ENCODE measurements at places on chromosomes 6 and 20.

DNA sequence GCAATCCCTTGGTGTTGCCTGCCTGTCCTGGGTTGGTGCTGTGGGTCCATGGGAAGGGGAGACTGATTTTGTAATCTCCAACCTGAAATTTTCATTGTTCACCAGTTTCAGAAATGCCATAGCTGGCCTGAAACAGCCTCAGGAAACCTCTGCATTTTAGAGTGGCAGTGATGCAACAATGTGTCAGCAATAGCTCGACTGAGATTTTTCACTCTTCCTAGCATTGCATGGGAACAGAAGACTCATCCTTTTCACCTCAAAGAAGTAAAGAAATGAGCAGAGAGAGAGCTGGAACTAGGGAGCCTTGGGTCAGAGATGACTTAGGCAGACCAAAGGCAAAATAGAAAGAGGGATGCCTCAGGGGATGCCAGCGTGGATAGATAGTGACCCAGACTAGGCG, 23.7 kb upstream of the TMEM14A start:
- DNase-seq: no peak

GRCh38 chr6:31354158-31354863, 2.7 kb downstream of the HLA-B start:
- DNase-seq: no peak

GRCh38 chr6:168197636-168198301, 118.8 kb upstream of the FRMD1 start:
- DNase-seq: no peak

DNA sequence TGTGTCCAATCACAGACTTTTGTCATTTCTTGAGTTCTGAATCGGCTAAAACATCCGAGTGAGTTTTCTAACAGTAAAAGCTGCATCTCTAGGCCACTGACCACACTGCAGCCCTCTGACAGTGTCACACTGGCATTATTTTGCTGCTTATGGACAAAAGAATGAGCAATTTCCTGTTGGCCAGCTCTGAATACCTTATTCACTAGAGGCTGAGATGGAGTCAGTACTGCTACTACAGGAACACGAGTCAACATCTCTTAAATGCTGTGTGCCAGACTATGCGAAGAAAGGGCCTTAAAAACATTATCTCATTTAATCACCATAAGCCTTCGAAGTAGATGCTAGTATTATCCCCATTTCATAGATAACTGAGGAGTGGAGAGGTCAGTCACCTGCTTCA, 42.5 kb upstream of the IPCEF1 start:
- no peak for DNase-seq

DNA sequence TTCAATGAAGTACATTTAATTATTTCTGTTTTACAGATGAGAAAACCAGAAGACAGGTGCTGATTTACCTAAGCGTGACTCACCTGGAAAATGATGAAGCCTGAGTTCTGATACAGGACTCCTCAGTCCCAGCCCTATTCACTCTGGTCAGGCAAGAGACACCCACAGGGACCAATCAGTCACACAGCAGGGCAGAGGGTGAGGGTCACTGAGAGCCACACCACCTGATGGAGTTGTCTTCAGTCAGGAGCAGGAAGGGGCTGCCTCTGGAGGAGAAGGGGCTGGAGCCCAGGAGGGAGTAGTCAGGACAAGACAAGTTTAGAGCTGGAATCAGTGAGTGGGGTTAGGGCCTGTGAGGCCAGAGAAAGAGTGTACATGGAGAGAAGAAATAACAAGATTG, 251.2 kb upstream of the MOCS1 start:
- no peak for DNase-seq

GRCh38 chr6:11727346-11727997, 51.1 kb downstream of the ADTRP start:
- DNase-seq: no peak

- peak; percentile 44 for DNase-seq
These were observed 15.0 kb downstream of the OR2B3 start for GRCh38 chr6:29071831-29072723.

DNA sequence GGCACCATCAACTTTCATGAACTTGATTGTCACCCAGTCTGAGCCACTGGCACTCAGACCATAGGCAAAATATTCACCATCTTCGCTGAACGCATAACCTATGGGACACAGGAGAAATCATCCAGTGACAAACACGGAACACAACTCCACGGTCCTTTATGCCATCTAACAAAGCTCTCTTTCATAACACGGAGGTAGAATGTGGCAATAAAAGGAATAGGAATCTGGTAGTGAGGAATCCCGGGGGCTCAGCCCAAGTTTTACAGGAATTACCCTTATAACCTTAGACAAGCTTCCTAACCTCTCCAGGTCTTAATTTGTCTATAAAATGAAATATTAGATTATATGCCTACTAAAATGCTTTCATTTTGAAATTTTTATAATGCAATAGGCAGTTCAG, 29.4 kb downstream of the PREP start:
- DNase-seq: no peak

GRCh38 chr6:36019167-36019566, 5.3 kb downstream of the SLC26A8 start:
- DNase-seq: no peak

- no peak for DNase-seq
These were observed 8.3 kb downstream of the KIF3B start for GRCh38 chr20:32285621-32286371.

DNA sequence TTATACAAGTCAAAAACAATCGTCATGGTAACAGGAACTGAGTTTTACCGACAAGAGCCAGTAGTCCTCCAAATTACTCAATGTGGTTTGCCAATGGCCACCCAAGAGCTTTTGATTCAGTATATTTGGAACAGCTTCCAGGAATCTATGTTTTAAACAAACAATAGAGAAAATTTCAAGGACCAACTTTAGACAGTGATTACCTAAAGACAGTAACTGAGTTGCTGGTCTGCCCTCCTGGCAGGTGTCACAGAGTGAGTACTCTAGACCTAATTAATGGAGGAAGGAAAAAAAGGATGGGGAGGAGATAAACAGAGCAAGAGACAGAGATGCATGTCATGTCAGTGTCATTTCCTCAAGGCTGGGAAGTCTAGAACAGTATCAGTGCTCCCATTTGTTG, 361.3 kb upstream of the BTBD3 start:
- no peak for DNase-seq

- DNase-seq: no peak
These were observed 58.6 kb downstream of the GFOD1 start for GRCh38 chr6:13428583-13429405.

DNA sequence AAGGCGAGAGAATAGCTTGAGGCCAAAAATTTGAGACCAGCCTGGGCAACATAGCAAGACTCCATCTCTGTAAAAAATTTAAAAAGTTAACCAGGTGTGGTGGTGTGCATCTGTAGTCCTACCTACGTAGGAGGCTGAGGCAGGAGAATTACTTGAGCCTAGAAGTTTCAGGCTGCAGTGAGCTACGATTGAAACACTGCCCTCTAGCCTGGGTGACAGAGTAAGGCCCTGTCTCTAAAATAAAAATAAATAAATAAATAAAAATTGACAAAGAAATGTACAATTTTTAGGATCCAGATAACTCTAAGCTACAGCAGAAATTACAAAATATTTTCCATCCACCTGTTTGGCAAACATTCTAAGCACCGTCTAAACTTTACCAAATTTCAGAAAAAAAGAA, 941.0 kb upstream of the ADGRB3 start:
- no peak for DNase-seq

GRCh38 chr6:163670336-163670735, 255.8 kb downstream of the QKI start:
- no peak for DNase-seq

DNA sequence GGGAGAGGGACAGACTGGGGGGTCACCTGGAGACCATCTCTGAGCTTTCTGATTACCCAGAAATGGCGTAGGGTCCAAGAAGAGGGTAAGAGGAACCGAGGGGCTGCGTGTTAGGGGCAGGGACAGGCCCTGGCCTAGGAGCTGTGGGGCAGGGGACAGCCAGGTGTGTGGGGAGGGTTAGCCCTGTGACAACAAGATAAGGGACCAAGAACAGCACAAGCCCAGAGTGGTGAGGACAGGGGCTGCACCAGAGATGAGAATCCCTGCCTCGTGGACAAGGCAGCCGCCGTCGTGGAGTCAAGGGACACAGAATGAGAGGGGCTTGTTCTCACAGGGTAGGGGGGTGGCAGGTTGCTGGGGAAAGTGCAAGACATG, 449 bp upstream of the AVP start:
- no peak for DNase-seq

DNA sequence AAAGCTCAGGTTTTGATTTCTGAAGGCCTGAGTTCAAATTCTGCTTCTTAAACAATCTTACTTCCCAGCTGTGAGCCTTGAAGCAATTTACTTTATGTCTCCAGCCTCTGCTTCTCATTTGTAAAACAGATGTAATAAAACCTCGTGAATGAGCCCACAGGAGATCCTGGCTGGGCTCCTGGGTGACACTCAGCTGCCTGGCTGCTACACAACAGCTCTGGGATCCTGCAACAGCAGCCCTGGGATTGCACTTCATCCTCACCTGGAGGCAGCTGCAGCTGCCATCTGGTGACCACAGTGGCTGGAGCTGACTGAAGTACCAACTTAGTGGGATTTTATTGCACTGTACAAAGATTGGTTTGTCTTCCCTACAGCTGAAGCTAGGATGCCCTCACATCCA, 98.6 kb downstream of the NDUFAF5 start:
- no peak for DNase-seq

DNA sequence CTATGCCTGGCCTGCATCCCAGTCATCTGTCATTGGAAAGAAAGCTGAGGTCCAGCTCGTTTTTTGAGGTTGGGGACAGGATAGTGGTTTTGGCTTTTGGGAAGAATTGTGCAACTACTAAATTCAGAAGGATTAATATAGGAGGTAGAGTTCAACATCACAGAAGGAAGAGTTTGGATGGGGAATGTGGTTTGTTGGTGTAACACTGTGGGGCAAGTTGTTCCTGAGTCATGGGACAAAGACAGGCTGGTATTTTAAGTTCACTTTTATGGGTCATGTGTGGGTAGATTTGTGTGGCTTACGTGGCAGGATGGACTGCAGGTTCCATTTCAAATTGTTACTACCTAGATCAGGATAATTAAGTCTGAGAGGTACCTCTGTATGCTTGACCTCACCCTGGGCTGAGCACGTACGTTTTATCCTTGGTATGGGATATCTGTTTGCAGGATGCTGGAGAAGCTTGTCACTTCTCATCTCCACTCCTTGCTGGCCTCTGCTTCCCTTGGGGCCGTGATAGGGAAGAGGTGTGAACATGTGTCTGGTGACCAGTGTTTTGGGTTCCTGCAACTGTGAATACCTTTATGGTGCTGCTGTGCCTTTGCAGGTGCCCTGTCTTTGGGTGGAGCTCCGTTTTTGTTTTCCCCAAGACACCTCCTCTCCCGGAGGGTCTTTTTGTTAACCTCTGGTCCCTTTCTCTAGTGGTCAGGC, 177.6 kb downstream of the JARID2 start:
- no peak for DNase-seq
